ENCODE measurements at places on chromosomes 3 and 15.

DNA sequence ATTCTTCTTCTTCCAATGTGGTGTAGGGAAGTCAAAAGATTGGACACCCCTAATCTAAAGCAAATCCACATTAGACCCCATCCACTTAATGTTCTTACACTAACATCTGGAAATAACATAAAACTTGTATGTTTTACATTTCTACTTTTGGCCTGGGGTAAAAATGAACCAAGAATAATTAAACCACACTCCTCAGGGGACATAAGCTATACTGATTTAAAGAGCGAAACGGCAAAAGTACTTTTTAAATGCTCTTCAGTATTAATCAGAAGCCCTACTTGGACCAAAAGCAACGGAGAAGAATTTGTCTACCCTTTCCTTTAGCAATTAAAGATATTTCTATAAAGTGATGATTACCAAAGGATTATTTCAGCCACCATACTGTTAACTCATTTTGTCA, 123.9 kb downstream of the TMCC1 start:
- DNase-seq = no peak

DNA sequence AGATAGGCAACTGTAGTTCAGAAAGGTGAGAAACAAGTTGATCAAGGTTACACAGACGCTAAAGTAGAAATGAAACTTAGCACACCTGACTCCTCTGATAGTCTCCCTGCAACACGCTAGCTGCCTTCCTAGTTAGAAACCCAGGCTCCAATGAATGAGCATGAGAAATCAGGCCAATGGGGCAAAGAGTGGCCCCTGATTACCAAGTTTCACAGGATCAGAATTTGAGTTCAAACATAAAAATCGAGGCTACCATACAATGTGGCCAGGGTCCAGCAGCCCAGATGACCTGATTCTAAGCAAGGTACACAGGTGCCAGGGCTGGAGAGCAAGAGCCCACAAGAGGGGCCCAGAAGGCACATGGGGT, 7.7 kb downstream of the PLD1 start:
- DNase-seq = no peak

- no peak for DNase-seq
Measured at GRCh38 chr3:152853196-152853595, 18.3 kb downstream of the P2RY1 start.

- no peak for DNase-seq
Measured at GRCh38 chr15:75663931-75664421, 16.3 kb downstream of the SNX33 start.

DNA sequence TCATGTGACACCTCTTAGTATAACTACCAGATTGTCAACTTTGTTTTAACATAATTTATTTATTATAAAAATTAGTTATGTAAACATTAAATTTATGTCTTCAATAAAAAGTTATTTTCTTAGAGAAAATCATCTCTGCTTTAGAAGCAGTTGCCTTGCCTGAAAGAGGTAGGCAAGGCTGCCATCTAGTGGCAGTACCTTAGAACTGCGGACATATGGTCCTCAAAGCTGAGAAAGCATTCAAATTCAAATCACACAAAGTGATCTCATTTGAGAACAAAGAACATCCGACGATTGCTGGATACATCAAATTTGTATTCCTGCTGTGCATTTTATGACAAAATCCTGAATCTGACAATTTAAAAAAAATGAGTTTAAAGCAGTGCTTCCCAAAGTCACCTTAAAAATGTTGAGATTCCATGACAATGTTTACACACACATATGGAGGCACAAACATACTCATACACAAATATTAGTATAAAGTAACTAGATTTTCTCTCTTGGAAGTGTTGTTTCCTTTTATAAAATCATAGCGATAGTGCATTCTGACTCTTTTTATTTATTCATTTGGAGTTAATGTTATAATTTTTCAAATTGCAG, 617.4 kb downstream of the CADM2 start:
- DNase-seq = peak; percentile 96

GRCh38 chr15:53472883-53473282, 286.6 kb downstream of the WDR72 start:
- no peak for DNase-seq

GRCh38 chr15:42879443-42879842, 41.1 kb downstream of the TTBK2 start:
- DNase-seq = no peak

DNA sequence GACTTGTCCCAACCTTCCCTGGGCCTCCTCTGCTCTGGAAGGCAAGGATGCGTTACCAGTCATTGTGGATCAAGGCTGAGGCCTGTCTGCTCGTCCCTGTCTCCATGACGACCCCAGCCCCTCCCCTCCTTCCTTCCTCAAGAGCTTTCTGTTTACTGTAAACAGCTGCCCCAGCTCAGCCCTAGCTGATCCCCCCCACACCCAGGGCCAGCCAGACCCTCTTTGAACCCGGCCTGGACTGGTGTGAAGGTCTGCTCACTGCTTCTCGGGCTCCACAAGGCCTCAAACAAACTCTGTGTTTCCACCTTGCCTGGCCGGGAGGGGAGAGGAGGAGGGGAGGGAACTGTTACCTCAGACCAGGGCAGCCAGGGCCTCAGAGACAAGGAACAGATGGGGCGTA, 16.9 kb downstream of the VPS18 start:
- DNase-seq = no peak

DNA sequence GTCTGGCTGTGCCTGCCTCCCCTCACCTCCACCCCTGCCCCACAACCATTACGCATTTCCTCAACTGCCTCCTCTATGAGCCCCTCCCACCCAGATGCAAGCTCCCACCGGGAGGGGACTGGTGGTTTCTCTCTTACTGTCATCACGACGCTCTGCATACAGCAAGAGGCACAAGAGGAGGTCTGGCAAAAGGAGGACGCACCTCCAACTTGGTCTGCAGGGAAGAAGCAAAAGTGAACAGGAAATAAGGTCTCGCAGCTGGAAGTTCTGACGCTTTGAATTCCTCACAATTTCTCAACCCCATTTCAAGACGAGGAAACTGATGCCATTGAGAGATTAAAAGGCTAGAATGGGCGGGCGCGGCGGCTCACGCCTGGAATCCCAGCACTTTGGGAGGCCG, 42.3 kb upstream of the MUC4 start:
- DNase-seq = no peak

DNA sequence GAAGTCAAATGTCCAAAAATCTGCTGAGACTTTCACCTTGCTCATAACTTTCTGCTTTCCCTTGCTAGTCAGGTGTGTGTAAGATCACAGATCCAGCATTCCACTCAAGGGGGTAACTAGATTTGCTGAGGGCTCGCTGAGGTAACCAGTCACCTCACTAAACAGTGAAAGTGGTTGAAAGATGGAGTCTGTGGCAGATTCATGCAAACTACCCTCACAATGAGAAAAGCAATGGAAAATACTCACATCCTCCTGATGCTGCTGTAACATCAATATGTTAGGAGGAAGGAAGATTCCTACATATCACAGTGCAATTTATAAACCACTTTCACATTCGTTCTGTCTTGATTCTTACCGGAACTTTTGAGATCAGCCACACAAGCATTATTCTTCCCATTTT, 174.3 kb upstream of the BCL6 start:
- DNase-seq = no peak

DNA sequence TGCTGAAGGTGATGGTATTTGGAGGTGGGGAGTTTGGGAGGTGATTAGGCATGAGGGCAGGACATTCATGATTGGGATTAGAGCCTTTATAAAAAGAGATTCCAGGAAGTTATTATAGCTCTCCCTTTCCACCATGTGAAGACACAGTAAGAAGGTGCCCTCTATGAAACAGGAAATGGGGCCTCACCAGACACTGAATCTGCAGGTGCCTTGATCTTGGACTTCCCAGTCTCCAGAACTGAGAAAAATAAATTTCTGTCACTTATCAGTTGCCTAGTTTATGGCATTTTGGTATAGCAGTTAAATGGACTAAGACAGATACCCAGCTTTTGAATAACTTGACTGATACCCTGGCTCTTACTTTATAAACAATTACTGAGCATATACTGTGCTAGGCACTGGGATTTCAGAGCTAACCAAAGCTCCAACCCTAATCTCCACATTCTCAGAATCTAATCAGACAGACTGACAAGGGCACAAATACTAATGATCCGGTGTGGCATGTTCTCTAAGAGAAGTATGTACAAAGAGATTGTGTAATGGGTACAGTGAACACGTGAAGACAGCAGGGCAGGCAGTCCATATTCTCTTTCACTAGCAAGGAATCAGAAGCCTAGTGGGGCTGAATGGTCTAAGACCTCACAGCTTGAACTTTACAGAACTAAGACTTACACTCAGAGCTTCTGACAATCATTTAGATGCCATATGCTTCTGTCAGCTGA, 343.1 kb downstream of the WDR72 start:
- no peak for DNase-seq
